ENCODE measurements at places on chromosomes 11 and 22. TPM values are rescaled to one million over a fixed set of nuclear protein-coding genes. Genes with fewer than 3 reads are reported as not detected.

Gene OR5A1
- not detected for total RNA-seq

Gene GSTT2
- 4.6 TPM for total RNA-seq

Gene OR52W1
- not detected for total RNA-seq

Gene CDCA5
- total RNA-seq = 8.4 TPM

Gene OPCML
- not detected for total RNA-seq

Gene TSPAN18
- not detected for total RNA-seq

Gene NAALADL1
- total RNA-seq = 15.5 TPM

Gene KCNJ4
- total RNA-seq = not detected

Gene SERPIND1
- not detected for total RNA-seq

Gene VPREB1
- total RNA-seq = not detected

Gene TMEM134
- total RNA-seq = 55.3 TPM

Gene OR52E4
- not detected for total RNA-seq

Gene PANX2
- total RNA-seq = 0.83 TPM

Gene LRRC32
- total RNA-seq = not detected

Gene UBQLN3
- total RNA-seq = not detected

Gene ASPHD2
- 16.5 TPM for total RNA-seq

Gene RTN4RL2
- 0.33 TPM for total RNA-seq

Gene NRIP3
- total RNA-seq = 2.1 TPM

Gene HEPACAM
- 0.17 TPM for total RNA-seq

Gene SLC22A12
- not detected for total RNA-seq

Gene APOA4
- not detected for total RNA-seq

Gene GPR137
- 35.3 TPM for total RNA-seq

Gene SCGB1A1
- not detected for total RNA-seq

Gene BRSK2
- 0.21 TPM for total RNA-seq

Gene OR8A1
- total RNA-seq = not detected

Gene TRPC6
- 0.13 TPM for total RNA-seq

Gene IL10RA
- total RNA-seq = not detected

Gene RIC3
- total RNA-seq = 3.6 TPM

Gene ZDHHC24
- 16.8 TPM for total RNA-seq

Gene MAPK8IP2
- 1.7 TPM for total RNA-seq

Gene API5
- 119 TPM for total RNA-seq

Gene MPZL3
- total RNA-seq = 25.7 TPM

Gene OR8D1
- not detected for total RNA-seq

Gene WNT7B
- total RNA-seq = 0.50 TPM

Gene GP1BB
- 1.5 TPM for total RNA-seq

Gene GAB4
- total RNA-seq = not detected

Gene LMO2
- total RNA-seq = 0.50 TPM

Gene C11orf87
- not detected for total RNA-seq

Gene KDELR3
- total RNA-seq = 12.3 TPM

Gene NCR3LG1
- 8.7 TPM for total RNA-seq

Gene CHRM1
- total RNA-seq = not detected

Gene POTEH
- not detected for total RNA-seq

Gene ANKRD49
- total RNA-seq = 9.4 TPM

Gene KRTAP5-1
- total RNA-seq = not detected

Gene SEPTIN3
- 1.7 TPM for total RNA-seq

Gene C11orf65
- total RNA-seq = 0.67 TPM

Gene ST14
- total RNA-seq = 58.6 TPM

Gene MIAT
- total RNA-seq = 0.64 TPM

Gene SNX32
- total RNA-seq = 0.85 TPM

Gene FOLH1
- 0.33 TPM for total RNA-seq

Gene SLC37A2
- total RNA-seq = 58.5 TPM

Gene MMP11
- 7.0 TPM for total RNA-seq

Gene OLFML1
- 0.17 TPM for total RNA-seq

Gene DLG2
- total RNA-seq = 0.92 TPM

Gene ROBO4
- total RNA-seq = 0.33 TPM

Gene HBG2
- total RNA-seq = not detected

Gene ALG9
- 36.5 TPM for total RNA-seq

Gene HSD17B12
- total RNA-seq = 151 TPM

All from mammary epithelial cell (primary cell).